Stimulated activated CD8-positive, alpha-beta memory T cell treated with anti-CD3 and anti-CD28 coated beads, Interleukin-7, amount 100 ng/mL, for 24 hours (primary cell): ENCODE measurements at places on chromosomes 12 and 14.

DNA sequence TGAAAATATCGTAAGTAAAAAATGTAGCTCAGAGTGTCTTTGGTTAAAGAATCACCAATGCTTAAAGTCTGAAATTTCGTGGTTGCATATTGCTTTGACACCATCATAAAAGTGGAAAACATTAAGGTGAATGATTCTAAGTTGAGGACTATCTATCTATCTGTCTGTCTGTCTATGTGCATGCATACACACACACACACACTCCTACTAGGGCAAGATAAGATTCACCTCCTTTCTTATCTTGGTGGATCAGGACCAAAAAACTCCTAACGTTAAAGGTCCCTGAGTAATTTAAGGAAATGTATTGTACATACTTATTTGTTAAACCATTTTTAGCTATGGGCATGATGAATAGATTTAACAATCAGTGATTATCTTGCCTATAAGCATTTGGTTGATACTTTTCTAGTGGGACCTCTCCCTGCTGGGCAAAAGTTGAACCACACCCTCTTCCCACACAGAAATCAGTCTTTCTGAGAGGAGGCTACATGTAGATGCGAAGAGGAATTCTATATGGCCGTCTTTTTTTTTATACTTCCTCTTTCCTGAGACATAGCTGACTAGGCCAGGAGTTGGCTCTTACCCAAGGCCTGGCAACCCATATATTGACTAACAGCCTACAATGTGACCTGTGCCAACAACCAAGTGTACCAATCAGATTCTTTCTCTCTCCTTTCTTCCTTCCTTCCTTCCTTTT is 19.3 kb upstream of the LLPH start:
- no peak for DNase-seq

DNA sequence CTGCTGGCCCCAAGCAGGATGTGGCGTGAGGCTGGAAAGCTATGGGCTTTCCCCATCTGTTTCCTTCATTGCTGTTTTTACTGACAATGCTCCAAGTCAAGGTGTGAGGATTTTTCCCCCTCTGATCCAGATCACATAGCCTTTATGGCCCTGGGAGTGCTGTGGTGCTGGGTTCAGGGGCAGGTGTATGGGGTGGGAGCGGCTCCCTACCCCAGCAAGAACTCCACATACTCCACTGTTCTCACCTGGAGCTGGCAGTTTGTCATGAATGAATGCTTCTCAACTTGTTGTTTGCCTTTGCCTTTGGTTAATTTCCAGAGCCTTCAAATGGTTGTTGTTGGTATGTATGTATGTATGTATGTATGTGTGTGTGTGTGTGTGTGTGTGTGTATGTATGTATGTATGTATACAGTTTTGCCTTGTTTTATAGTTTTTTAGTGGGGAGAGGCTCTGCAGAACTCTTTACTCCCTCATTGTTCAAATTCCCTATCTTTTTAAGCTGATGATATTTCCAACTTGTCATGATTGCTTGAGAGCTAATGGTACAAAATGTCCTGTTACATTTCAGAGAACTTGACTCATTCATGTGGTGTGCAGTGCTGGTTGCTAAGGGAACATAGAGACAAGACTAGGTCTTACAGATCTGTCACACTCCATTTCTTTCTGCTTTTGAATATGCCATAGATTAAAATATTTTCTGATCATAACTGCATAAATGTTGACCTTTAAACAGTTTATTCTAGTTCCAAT is 36.6 kb upstream of the ASPG start:
- DNase-seq = no peak

- no peak for DNase-seq
Observed at GRCh38 chr12:17203497-17203896, 597.5 kb upstream of the LMO3 start.

GRCh38 chr12:91811481-91812287 is 334.0 kb downstream of the BTG1 start:
- DNase-seq = peak; percentile 52

DNA sequence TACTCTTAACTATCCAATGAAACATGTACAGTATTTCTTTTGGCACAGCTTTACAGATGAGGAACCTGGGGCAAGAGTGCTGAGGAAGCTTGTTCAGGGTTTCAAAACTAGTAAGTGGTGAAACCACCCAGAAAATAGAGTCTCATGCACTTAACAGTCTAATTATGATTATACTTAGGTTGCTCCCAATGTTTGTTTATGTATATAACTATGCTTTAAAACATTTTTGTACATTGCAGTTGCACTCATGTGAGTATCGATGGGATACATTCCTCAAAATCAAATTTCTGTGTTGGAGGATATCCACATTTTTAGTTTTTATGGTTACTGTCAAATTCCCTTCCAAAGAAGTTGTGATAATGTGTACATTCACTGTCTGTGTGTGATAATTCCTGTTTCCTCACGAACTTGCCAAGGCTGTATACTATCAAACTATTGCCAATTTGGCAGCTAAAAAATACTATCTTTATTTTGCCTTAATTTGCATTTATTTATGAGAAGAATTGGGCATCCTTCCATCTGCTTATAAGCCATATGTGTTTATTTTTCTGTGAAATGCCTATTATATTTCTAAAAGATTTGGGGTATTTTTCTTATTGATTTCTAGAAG is 143.9 kb upstream of the SSTR1 start:
- no peak for DNase-seq

DNA sequence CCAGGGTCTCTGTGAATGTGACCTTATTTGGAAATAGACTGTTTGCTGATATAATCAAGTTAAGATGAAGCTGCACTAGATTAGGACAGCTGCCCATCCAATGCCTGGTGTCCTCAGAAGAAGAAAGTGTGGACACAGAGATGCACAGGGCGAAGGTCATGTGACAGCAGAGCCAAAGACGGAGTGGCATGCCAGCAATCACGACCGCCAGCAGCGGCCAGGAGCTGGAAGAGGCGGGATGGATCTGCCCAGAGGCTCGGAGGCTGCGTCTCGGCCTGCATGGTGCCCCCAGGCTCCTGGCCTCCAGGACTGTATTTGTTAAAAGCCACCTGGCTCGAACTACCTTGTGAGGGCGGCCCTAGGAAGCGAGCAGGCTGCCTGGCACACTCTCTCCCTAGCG is 76.5 kb downstream of the RFLNA start:
- DNase-seq = no peak
